ENCODE measurements at places on chromosomes 12 and 14.

DNA sequence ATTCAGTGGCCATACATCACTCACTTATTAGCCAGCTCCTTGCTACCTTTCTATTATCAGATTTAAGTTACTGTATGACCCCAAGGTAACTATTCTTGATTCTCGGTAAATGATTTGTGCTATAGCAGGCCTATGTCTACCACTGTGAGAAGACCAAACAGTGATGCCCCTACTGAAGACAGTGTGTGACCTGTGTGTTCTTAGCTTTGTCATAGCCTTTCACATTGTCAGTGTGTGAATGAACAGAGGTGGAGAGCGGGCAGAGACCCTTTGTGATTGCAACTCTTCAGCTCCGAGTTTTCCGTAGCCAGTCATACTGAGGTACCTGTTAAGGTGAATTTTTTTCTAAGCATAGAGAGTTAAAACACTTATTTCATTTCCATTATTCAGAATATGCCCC is 294.0 kb downstream of the LRFN5 start:
- no peak for DNase-seq

DNA sequence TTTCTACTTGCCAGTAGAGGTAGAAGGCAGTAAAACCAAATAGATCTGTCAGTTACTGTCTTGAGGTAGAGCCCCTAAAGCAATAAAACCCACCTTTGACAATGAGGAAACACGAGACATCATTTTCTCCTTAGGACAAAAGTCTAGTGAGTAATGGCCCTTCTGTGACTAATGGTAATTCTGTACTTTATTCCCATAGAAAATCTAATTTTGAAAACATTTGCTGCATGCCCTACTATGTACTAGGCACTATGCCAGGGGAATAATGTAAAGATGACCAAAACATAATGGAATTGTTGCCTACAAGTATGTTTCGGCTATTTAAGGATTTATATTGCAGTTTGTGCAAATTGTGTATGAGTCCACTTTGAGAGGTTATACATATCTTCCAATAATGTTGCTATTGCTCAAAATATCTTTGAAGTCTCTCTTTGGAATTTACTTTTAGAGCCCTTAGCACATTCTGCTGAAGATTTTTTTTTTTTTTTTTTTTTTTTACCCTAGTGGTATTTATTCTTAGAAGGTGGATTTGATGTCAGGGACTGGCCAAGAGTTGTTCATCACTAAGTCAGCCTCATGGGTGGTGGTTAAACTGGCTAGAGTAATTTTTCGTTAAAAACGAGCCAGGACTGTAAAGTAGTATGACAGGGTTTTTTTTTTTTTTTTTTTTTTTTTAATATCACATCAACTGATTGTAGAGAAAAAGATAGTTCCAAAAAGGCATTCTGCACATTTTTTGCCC is 109.7 kb downstream of the CRADD start:
- peak; percentile 82 for DNase-seq

DNA sequence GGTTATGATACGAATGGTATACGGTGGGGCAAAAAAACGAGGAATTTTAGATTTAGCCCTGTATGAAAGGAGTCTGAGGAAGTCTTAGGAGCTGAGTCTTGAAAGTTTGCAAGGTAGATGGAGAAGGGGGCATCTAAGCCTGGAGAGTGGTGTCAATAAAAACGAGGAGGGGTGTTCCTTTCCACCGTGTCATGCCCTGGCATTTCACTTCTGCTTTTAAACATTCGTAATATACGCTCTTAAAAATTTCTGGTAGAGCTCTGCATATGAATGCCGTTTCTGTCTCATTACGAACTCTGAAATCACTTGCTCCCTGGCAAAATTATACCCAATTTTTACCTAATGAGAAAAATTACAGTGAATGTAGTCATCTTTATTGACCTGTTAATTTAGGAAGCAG is 170.2 kb downstream of the ERC1 start:
- DNase-seq: no peak

DNA sequence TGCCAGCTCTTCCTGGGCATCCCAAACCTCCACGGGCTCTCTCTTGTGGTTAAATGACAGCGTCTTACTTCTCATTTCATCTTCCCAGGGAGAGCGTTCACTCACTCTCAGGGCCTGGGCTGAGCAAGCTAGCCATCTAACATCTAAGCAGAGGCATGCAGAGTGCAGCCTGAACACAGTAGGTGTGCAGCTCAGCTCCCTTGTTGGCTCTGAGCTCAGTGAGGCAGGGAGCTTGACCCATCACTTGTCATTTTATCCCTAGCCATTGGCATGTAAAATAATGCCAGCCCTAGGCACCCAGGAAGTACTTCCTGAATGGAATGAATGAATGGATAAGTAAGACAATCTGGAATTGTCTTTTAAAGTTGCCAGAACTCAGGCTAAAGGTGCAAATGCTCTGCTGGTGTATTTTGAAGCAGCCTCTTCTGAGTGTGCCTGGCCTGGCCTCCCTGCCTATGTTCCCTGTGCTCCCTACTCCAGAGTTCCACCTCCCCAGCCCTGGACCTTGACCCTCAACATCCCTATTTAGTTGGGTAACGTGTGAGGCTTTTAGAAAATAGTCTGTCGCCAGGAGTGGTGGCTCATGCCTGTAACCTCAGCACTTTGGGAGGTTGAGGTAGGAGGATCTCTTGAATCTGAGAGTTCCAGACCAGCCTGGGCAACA is 9.5 kb upstream of the MEG3 start:
- no peak for DNase-seq

- DNase-seq: peak; percentile 70
These were observed 68.9 kb upstream of the NCOR2 start for GRCh38 chr12:124636138-124636978.

DNA sequence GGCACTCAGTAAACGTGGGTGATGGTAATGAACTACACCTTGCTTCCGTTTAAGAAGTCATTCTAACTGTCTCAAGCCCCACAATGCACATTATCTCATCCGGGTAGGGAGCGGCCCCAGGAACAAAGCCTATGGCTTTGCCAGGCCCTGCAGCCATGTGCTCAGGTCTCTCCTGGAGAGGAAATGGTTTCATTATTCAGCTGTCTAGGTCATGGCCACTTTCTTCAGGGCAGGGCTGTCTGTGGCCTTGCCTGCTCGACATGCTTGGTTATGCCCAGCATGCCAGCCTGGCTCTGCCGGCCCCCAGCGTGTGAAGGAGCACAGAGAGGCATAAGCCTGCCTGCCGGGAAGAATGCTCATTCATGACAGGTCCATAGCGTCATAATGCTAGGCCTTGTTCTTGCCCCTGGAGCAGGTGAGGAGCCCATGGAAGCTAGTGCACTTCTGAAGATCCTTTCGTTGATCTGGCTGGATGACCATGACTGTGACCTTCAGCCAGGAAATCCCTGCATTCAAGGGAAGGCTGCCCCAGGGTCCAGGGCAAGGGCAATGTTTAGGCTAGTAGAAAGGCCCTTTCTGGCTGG is 26.3 kb upstream of the FOS start:
- no peak for DNase-seq

DNA sequence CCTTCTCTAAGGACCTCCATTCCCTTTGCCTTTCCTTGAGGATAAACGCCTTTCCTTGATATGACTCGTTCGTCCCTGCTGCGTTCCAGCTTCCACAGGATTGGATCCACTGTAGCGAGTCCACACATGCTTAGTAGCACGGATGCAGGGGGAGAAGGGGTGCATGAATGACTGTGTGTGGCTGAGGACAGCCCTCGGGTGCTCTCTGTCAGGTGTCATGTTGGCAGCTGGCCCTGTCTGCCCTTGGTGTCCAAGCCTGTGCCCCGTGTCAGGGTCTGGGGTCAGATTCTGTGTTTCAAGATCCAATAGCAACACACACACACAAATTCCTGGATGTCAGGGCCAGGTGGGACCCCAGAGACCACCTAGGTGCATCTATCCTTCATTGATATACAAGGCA is 17.5 kb upstream of the KRT80 start:
- peak; percentile 29 for DNase-seq

GRCh38 chr12:12350868-12351463 is 924 bp upstream of the MANSC1 start:
- DNase-seq: no peak

Measured in fibroblast of skin of right quadriceps (primary cell).